Stimulated activated CD4-positive, alpha-beta T cell treated with anti-CD3 and anti-CD28 coated beads, Interleukin-12 subunit alpha, Interleukin-12 subunit beta, amount 100 ng/mL, for 4 hours (primary cell): ENCODE measurements at places on chromosomes 13 and 19.
A peak's percentile ranks its signal among the peaks of the same experiment; 100 is the strongest.

DNA sequence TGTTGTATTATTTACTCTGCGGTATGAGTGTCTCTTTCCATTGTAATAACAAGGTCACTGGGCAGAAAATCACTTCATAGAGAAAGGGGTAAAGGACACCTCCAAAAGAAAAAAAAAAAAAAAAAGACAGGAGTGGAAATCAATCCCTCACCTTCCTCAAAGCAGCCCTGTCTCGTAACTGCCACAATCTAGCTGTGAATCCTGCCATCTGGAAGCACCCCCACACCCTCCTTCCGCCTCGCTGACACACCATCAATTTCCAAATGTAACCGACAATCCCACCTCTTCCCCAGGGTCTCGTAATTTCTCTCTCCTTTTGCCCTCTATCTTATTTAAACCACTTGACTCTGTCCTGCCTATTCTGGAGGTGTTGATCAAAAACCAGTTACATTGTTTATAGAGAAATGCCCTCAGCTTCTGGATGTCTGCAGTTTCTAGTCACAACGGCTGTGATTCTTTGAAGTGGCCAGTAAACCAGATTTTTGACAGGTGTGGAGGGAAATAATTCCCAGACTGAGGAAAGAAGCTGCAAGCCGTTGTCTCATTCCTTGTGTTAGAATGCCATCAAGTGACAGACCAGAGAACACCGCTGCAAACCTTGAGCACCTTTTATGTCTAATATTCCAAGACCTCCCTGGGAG is 9.1 kb upstream of the POP4 start:
- DNase-seq = no peak

GRCh38 chr13:29284726-29285125 is 310.8 kb downstream of the SLC7A1 start:
- no peak for DNase-seq

DNA sequence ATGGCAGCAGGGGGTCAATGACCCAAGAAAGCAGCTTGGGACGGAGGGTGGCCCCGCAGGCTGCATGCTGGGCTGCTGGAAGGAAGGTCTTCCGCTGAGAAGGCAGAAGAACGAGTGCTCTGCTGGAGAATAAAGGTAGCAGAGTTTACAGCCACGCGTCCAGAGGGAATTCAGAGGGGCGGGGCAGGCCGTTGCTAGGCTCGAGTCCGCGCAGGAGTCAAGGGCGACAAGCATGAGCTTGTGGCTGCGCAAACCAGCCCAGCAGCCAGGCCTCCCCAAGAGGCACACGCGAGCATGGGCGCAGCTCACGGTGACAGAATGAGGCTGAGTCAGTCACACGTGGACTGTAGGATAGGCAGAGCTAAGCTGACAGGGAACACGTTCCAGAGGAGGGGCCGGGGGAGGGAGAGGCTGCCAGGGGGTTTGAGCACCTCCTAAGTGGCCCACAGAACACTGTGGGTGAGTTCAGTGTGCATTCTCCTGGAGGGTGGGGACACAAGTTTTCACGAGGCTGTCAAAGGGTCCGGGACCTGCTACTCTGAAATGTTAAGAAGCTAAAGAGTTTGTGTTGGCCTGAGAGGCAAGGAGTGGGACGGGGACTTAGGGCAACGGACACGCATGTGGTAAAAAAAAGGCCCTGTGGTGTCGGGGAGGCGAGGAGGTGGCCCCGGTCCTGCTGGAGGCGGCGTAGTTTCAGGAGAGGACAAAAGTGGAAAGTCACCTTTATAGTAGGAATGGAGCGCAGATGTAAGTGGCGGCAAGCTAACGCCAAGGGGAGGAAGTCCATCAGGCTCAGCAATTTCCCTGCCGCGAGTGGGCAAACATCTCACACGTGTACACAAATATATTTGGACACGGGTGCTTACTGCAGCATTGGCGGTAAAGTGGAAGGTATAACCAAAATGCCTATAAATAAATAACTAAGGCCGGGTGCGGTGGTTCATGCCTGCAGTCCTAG is 17.7 kb downstream of the RFX2 start:
- no peak for DNase-seq

GRCh38 chr19:42150911-42151361 is 18.7 kb upstream of the POU2F2 start:
- no peak for DNase-seq

GRCh38 chr13:95723438-95723837 is 46.5 kb downstream of the DNAJC3 start:
- no peak for DNase-seq

- peak; percentile 99 for DNase-seq
Observed at GRCh38 chr19:2739602-2740313, at the start of gene SLC39A3. TSS of gene SLC39A3 (minus strand) at chr19:2740017. CDS start at chr19:2737257, 2,760 bp downstream.

DNA sequence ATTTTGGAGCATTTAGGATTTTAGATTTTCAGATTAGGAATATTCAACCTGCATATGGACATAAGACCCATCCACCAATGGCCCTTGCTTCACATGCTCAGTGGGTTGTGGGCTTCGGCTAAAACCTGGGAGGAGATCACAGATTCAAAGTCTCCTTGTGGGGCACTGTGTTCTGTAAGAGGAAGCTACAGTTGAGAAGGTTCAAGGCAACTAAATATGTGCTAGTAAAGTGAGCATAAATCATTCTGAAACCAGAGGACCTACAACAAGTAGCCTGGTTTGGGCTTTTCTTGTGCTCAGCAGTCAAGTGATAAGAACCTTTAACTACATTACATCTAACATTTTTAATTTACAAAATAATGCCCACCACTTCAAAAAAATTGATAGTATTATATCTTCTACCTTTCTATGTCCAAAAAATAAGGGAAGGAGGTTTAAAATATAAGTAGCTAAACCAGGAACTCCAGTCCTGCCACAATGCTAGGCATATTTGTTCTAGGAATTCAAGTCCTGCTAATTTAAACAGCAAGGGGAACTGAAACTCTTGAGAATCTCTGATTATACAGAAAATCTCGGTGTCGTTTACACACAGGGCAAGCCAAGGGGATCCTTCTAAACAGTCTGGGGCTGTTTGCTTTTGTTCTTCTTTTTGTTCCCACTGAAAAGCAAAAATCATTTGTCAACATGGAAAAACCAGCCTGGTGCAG is 36.6 kb downstream of the FOXO1 start:
- no peak for DNase-seq

DNA sequence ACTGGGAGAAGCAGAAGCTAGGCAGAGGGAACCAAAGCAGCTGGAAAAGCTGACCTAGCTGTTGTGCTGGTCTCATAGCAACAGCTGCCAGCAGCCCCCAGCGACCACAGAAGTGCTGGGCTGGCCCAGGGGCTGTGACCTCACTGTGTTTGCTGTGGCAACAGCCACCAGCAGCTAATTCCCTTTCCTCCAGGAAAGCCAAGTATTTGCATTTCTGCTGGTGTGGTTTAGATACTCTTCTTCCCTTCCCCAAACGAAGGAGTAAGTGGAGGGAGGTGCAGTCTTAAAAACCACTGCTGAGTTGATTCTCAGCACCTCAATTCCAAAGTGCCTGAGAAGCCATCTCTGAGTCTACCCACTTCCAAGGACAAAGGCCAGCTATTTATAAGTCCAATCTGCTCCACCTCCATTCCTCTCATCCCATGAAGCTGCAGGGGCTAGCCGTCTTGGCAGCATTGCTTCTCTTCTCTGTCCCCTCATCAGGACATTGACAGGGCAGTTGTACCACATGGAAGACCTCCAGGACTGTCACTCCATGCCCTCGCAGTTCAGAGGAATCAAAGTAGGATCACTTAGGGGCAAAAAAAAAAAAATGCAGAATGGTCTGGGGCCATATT is 11.5 kb upstream of the CCDC97 start:
- DNase-seq = no peak

- no peak for DNase-seq
Observed at GRCh38 chr13:23021906-23022305, 158.9 kb upstream of the SGCG start.

- DNase-seq = no peak
Observed at GRCh38 chr13:31717583-31717982, 21.7 kb upstream of the RXFP2 start.
